Glomerular endothelial cell (primary cell): ENCODE measurements at places on chromosomes 12 and 14. TPM values are rescaled to one million over a fixed set of nuclear protein-coding genes. Genes with fewer than 3 reads are reported as not detected.

The OTX2 gene
- total RNA-seq, result not detected in 2 replicates

GRCh38 chr12:81300454-81300853, 222.6 kb downstream of the ACSS3 start:
- DNase-seq, result no peak

The SPTSSA gene
- 13.3 and 18.8 TPM in 2 replicates for total RNA-seq

GRCh38 chr14:21106498-21107282, 5.8 kb downstream of the TMEM253 start:
- no peak for DNase-seq

DNA sequence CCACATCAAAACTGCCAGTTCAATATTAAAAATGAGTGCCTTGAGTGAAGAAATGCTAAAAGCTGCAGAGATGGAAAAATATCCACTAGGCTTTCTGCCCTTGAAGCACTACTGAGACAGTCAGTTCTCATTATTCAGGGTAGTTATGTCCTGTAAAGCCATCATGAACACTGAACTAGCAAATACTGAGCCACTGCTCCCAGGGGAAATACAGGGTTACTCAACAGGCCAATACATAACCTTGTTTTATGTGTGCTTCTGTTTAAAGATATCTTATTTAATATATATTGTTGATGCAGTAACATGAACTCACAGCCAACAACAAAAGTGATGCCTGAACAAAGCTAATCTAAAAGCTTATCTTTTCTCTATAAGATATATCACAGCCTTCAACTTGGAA, 3.3 kb downstream of the RAD52 start:
- DNase-seq, result no peak

DNA sequence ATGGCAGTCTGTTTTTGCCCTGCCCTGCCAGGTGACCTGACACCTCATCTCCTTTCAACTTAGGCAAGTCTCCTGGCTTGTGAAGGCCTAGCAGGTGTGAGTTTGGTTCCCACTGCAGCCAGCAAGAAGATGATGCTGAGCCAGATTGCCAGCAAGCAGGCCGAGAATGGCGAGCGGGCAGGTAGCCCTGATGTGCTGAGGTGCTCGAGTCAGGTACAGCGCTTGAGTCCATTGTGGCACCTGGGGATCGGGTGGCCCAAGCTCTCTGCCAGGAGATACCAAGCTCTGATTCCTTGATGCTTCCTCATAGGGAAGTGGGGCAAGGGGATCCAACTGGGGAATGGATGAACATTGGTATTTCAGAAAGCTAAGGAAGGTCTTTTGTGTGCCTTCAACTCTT, 4.1 kb upstream of the CSAD start:
- DNase-seq, result no peak
